SK-MEL-5 (cell line): ENCODE measurements at places on chromosomes 12 and 14.
A peak's percentile ranks its signal among the peaks of the same experiment; 100 is the strongest.

- DNase-seq, result peak; percentile 86
Measured at GRCh38 chr12:96401076-96401871, 1.0 kb upstream of the CDK17 start.

DNA sequence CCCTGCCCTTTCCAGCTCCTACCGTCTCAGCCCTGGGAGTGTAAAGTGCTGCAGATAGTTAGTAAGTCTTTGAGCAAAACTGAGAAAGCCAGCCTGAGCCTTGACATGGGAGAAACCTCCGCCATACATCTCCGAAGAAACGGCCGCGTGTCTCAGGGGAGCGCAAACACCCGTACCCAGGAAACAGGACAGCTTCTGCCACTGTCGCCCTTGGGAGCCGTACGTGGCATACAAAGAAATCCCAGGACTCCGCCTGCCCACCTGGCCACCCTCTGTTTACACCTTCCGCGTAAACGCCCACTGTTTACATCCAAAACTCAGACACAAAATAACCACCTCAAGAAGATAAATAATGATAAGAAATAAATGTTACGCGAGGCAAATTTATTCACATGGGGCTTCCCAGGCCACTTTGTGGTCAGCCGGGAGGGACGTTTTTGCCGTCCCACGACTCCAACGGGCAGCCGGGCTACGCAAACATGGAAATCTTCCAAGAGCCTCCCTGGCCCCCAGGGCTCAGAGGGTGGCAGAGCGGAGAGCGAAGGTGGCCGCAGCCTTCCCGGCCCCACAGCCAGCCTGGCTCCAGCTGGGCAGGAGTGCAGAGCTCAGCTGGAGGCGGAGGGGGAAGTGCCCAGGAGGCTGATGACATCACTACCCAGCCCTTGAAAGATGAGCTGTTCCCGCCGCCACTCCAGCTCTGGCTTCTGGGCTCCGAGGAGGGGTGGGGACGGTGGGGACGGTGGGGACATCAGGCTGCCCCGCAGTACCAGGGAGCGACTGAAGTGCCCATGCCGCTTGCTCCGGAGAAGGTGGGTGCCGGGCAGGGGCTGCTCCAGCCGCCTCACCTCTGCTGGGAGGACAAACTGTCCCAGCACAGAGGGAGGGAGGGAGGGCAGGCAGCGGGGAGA, at the start of gene BDKRB2:
Gene BDKRB2, plus strand, starts transcription at position 689 of the 908 bp plus-strand sequence. CDS start 32,269 bp downstream, outside the sequence.
- peak; percentile 22 for DNase-seq

- DNase-seq, result no peak
Measured at GRCh38 chr12:25796523-25797000, 161.9 kb upstream of the RASSF8 start.

GRCh38 chr14:102234331-102235264, 70.4 kb downstream of the MOK start:
- DNase-seq, result peak; percentile 37
